ENCODE measurements at places on chromosomes 3 and 15.

- no peak for DNase-seq
These were observed 7.9 kb upstream of the LMCD1 start for GRCh38 chr3:8493744-8494143.

- no peak for DNase-seq
These were observed 55.8 kb downstream of the GTF2E1 start for GRCh38 chr3:120798346-120798745.

DNA sequence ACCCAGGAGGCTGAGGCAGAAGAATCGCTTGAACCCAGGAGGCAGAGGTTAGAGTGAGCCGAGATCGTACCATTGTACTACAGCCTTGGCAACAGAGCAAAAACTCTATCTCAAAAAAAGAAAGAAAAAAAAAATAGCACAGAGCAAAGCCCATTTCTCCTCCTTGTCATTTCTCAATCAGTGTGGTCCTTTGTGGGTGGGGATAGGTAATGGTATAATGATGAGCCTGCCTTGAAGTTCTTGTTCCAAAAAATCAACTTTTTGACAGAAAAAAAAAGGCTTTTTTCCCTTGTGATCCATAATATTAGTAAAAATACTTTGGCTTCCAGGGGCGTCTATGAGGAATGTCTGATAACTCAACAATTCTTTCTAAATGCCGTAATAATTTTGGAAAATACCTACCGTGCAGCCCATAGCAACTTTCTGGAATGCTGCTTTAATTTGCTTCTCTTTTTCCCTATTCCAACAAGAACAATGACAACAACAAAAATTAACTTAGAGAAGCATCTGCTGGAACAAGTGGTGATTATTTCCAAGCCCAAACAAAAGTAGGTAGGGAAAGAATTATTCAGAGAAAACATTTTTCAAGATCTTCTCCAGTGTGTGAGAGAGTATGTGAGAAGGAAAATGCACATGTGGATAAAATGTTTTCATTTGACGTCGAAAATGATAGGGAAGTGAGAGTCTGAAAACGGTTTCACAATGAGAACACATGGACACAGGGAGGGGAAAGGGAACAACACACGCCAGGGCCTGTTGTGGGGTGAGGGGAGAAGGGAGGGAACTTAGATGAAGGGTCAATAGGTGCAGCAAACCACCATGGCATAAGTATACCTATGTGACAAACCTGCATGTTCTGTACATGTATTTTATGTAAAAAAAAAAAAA is 337.8 kb downstream of the RBMS3 start:
- no peak for DNase-seq

GRCh38 chr3:149251186-149251585 is 29.6 kb upstream of the CP start:
- DNase-seq, result no peak

DNA sequence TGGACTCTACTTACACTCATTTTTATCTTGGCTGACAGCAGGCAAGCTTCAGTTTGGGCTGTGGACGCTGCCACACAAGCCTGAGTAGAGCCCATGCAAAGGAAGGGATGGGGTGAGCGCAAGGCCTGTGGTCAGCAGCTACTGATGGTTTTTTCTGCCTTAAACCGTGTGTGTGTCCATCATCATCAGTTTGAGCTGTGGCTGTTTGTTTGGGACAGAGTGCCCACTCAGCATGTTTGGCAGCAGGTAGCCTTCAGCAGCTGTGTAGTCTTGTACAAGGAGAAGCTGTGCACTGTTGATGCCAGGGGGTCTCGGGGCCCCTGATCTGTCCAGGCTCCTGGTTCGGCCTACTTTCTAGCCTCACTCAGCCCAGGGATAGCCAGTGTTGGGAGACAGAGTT is 3.5 kb downstream of the RBM15B start:
- DNase-seq, result no peak

DNA sequence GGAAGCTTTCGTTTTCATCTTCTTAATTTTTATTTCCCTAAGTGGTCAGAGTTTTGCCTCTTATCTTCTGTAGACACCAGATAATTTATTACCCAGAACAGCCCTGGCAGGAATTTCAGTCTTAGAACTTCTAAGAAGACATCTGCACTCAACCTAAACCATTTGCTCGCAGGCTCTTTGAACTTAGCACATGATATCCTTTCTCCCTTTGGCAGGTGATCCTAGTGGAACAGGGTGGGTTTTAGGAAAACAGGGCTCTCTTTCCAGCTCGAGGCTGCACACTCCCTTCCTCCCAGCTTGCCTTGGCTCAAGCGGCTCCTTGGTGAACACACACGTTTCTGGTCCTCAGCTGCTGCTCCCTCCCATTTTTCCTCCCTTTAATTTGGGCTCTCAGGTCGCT is 116.5 kb downstream of the THSD4 start:
- no peak for DNase-seq

- DNase-seq, result no peak
These were observed 167.6 kb downstream of the EPHA3 start for GRCh38 chr3:89275001-89275400.

DNA sequence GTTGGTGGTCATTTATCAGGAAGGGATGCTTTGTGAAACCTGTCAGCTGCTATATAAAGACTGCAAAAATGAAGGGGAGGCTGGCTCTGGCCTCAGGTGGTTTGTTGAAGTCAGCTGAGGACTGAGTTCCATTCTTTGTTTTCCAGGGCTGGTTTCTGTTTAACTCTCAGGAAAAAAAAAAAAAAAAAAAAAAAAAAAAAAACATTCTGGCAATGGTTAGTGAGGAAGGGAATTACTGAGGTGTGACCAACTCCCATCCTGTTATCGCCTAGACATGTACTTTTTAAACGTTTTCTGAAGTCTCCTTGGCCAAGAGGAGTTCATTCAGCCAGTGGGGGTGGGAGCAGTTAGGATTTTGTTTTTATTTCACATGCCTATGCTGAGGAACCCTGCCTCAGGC is 316.3 kb downstream of the OXSM start:
- no peak for DNase-seq

DNA sequence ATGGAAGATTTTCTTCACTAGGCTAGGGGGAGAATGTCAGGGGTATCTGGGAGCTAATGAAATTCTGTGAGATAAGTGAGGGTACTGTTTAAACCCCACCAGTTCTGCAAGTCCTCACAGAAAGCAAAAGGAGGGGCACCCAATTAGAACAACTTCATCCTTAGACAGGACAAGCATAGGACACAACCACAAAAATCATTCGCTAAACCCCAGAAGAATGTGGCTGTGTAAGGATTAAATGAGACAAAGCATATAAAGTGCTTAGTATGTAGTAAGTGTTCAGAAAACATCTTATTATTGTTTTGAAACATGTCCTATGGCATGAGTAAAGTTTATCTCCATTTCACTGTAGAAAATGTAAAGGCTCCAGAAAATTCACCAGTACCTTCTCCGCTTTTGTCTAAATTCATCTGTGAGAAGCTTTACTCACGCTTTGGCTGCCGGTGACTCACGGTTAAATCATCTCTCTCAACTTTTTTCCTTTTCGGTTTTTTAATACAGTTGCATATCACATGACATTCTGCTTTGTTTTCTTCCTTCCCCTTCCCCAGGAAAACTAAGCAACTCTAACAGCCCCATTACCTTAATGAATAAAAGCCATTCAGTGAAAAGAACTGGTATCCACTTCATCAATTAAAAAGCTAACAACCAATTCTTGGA is 1.7 kb downstream of the CLRN1 start:
- DNase-seq, result no peak

DNA sequence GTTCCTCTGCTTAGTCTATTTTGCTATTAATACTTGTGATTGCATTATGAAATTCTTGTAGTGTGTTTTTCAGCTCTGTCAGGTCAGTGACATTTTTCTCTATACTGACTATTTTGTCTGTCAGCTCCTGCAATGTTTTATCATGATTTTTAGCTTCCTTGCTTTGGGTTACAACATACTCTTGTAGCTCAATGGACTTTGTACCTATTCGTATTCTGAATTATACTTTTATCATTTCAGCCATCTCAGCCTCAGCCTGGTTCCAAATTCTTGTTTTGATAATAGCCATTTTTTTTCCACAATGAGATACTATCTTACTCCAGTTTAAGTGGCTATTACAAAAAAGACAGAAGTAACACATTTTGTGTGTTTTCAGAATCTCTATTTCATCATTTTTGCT is 204.2 kb upstream of the ONECUT1 start:
- no peak for DNase-seq

- DNase-seq, result no peak
These were observed 256.3 kb downstream of the SCAPER start for GRCh38 chr15:76648732-76649444.

GRCh38 chr3:25723802-25724201 is 59.1 kb upstream of the TOP2B start:
- no peak for DNase-seq

- DNase-seq, result no peak
These were observed 674 bp downstream of the SERP1 start for GRCh38 chr3:150545419-150546225.

DNA sequence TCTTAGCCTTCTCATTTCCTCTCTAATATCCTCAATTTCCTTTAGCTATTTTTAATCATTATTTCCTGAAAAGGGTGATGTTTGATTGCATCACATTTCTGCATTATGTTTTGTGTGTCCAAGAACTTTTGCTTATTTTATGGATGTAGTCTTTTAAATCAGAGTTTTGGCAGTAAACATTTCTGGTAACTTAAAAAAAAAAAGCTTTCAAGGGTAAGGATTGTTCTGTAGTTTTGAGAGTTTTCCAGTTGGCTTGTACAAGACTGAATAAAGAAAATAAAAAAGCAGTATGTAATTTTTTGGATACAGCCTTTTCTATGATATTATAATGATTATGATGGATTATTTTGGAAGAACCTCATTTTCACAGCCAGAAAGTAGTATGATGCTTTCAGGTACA is 99.4 kb downstream of the DHX36 start:
- no peak for DNase-seq

DNA sequence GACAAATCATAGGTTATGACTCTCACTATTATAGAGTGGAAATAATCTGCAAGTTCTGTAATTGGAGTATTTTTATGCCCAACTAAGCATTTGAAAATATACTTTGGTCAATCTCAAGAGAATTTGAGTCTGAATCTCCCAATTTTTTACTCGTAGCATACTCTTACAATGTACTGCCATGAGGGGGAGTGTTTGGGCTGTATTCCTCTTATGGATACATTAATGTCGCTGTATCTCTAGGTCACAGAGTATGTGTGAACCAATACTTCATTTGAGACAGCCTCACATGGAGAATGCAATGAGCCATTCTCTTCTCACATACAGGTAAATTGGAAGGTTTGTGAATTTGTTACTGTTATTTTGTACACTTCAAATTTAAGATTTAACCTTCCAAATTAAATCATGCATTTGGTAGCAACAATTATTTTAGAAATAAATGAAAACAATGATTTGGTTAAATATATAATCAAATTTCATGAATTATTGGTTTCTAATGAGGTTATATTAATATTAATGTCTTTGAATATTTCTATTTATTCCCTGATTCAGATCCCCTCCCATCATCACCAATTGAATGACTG is 5.5 kb upstream of the CD200 start:
- DNase-seq, result no peak

DNA sequence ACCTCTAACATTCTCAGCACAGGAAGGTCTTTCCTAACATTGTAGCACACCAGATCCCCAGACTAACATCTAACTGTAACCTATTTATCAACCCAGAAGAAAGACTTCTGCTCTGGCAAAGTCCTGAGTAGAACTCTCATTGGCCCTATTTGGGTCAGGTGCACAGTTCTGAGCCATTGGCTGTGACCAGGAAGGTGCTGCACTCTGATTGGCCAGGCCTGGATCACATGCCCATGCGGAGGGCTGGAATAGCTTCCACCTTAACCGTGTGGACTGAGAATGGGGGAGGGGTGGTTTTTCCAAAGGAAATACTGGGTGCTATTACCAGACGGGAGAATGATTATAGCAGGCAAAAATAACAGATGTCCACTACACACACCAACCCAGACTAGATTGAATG is 11.5 kb downstream of the FEZF2 start:
- no peak for DNase-seq

DNA sequence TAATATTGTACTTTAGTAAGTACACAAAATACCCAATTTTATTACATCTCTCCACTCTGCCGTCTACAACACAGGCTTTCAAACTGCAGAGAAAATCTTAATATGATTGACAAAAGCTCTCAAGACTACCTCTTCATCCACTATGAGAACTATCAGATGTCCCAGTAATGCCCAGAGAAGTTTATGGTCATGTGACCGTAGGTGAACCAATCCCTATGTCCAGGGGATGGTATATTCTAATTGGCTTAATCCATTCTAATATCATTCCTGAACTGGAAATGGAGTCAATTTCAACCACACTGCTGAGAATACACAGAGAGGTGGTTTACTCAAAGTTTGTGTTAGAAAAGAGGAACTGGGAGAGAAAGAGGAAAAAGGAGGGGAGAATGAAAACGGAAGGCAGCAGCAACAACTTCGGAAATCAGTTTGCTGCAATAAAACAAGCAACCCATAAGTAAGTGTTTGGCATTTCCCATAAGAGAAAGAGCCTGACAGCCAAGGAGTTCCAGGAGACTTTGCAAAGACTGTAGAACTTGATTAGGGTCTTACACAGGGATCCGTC is 7.3 kb downstream of the SST start:
- no peak for DNase-seq

- DNase-seq, result no peak
These were observed 99.8 kb upstream of the CPNE4 start for GRCh38 chr3:132134611-132135010.

- no peak for DNase-seq
These were observed 120.2 kb downstream of the NEDD4 start for GRCh38 chr15:55873024-55873720.

- no peak for DNase-seq
These were observed 211.2 kb downstream of the FOXP1 start for GRCh38 chr3:71372241-71372768.

DNA sequence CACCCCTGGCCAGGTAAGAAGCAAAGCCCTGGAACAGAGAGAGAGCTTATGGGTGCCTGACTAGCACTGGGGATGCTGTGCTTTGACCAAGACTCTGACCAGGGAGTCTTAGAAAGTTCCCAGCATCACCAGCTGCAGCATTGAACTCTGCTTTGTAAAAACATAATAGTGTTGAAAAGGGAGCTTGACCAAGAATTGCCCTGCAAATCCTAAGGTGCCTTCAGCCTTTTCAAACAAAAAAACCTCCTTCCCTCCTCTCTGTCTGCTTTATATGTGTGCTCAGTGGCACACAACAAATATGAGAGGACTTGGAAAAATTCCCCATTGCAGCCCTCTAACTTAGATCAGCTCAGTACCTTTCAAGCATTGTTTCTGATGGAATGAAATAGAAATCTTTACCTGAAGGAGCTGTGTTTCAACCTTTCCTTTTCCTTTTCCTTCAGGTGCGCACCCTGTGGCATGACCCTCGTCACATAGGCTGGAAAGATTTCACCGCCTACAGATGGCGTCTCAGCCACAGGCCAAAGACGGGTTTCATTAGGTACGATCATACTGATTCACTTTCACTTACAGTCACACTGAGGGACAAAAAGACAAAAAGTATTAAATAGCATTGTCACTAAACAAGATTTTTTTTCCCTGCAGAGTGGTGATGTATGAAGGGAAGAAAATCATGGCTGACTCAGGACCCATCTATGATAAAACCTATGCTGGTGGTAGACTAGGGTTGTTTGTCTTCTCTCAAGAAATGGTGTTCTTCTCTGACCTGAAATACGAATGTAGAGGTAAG is 13.0 kb downstream of the THBS1 start:
- DNase-seq, result no peak

GRCh38 chr3:13006216-13006990 is 66.8 kb downstream of the IQSEC1 start:
- DNase-seq, result peak; percentile 41
